Central memory CD4-positive, alpha-beta T cell (primary cell): ENCODE measurements at places on chromosomes 6 and 20.

GRCh38 chr6:36665180-36665579 is 13.3 kb upstream of the CDKN1A start:
- no peak for DNase-seq

GRCh38 chr20:22701679-22702308 is 117.4 kb upstream of the FOXA2 start:
- DNase-seq, result no peak

DNA sequence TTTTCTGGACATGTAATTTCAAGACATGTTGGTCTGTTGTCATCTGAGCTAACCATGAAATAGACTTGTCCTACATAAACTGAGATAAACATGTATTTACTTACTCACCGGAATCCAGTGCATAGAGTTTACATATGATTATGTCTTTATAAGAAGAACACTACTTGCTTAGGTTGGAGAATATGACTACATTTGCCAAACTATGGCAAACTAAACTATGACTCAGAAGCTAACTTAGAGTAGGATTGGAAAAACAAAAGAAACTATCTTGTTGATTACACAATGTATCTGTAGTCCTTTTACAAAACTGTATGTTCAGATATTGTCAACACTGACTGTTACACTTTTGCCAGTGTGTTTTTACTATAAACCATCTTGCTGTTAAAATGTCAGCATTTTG is 113.3 kb downstream of the CRYBG1 start:
- DNase-seq, result no peak

DNA sequence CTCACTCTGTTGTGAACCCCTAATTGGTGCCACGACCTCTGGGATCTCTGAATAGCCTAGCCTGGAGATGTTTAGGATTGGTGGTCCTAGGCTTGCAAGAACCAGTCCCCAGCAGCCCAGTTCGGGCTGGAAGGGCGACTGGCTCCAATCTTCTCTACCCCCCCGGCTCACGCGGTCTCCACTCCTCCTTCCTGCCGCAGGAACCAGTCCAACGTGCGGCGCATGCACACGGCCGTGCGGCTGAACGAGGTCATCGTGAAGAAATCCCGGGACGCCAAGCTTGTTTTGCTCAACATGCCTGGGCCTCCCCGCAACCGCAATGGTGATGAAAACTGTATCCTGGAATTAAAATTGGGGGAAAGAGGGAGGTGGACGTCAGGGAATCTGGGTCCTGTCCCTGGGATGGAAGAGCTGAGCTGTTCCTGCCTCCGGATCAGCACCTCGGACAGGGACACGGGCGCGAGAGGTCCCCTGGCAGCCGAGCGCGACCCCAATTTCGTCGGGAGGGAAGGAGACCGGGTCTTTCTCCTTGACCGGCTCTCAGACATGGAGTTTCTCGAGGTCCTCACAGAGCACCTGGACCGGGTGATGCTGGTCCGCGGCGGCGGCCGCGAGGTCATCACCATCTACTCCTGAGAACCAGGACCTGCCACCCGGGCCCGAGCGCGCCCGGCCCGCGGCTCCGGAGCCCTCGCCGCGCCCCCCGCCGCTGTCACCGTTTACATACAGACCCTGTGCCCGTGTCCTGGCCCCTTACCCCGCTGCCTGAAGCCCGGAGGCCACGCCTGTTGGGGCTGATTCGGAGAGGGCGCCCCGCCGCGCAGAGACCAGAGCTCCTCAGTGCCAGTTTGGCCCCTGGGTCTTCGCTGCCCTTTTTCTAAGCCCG is 28.2 kb downstream of the SLC12A5 start:
- DNase-seq, result no peak

GRCh38 chr20:11027224-11027623 is 353.4 kb upstream of the JAG1 start:
- DNase-seq, result no peak

- DNase-seq, result no peak
Measured at GRCh38 chr20:37764333-37764935, 70.6 kb downstream of the CTNNBL1 start.

GRCh38 chr6:18985061-18985460 is 597.9 kb downstream of the RNF144B start:
- DNase-seq, result no peak

- no peak for DNase-seq
Measured at GRCh38 chr20:40575851-40576250, 113.2 kb downstream of the MAFB start.

- DNase-seq, result no peak
Measured at GRCh38 chr6:143507358-143508145, 4.0 kb downstream of the FUCA2 start.

DNA sequence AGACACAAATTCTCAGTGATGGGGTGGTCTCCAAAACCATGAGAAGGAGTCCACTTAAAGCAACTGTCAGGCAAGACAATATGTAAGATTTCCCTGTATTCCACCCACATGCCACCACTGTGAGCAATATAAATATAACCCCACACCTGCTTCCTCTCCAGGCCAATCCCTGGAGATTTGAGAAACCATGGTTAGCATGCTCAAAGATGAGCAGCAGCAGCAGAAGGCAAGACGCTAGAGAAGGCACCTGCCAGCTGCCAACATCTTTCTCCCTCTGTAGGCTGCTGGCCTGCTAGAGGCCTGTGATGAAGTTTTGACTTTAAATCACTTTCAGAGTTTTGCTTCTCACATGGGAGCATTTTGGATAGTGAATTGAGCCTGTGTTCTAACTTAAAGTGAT is 7.9 kb upstream of the SOD2 start:
- no peak for DNase-seq

DNA sequence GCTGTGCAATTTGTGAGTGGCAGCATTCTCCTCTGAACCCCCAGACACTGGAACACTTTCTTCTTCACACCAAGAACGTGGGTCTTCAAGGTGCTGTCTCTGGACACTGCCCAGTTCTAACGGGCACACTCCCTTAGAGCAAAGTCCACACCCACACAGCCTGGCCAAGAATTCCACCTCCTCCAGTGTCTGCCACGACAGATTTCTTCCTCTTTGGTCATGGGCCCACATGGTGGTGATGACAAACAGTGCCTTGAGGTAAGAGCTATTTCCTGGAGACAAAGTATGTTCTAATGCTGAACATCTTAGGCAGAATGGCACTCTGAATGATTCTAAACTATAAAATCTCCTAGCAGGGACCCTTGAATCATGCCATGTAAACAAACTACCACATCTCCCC is 25.5 kb upstream of the SSTR4 start:
- no peak for DNase-seq

GRCh38 chr6:31353384-31353945 is 3.5 kb downstream of the HLA-B start:
- no peak for DNase-seq

GRCh38 chr20:9647741-9648140 is 133.4 kb downstream of the LAMP5 start:
- no peak for DNase-seq

DNA sequence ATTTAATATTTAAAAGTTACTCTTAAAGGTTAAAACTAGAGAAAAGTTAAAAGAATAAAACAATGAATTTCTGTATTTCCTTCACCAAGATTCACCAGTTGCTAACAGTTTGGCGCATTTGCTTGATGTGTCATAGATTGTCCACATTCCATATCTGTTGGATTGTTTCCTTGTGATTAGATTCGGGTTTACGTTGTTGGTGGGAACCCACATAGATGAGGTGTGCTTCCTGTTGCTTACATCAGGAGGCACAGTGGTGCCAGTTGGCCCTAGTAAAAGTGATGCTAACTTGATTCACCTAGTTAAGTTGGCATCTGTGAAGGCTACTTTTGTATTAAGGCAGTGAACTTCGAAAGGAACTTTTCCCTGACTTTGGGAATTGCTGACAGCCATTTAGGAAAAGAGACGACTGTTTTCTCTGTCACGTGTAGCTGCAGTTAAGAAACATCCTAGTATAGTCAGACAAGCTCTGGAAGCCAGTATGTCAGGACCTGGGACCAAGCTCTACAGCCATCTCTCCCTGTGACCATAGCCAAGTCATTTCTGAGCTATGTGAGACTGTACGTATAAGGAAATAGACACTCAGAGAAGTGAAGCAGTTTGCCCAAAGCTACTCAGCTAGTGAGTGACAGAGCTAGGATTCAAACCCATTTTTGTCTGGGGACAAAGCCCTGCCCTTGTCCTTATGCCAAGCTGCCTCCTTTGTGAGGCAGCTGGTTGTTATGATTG is 49.0 kb downstream of the PPARD start:
- DNase-seq, result peak; percentile 18

GRCh38 chr6:79440598-79440997 is 96.6 kb downstream of the LCA5 start:
- no peak for DNase-seq

DNA sequence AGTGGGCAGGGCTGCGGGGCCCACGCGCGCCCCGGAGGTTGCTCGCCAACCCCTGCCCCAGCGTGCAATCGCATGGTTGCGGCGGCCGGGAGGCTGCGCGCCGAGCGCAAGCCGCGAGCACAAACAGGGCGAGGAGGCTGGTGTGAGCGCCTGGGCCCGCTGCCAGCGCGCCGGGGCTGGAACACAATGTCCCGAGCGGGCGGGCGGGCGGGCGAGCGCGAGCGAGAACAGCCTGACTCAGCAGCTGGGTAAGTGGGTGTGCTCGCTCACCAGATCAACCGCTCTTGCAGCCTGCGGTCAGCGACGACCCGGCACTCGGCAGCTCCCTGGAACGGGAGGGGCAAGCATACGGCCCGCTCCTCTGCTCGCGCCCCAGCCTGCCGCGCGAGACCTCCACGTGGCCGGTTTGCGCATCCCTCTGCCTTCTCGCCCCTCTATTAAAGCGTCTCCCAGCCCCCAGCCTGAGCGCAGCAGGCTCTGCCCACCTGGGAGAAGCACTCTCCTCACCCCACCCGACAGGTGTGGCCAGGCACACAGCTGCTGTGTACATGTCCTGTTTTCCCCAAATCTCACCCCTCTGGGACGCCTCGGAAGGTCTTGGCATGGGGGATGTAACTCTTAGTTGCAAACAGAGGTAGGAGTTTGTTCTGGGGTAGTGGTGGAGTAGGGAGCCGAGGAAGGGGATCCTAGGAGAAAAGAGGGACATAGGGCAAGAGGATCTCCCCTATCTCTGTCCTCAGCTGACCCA is 8.7 kb upstream of the ARMC12 start:
- peak; percentile 90 for DNase-seq

DNA sequence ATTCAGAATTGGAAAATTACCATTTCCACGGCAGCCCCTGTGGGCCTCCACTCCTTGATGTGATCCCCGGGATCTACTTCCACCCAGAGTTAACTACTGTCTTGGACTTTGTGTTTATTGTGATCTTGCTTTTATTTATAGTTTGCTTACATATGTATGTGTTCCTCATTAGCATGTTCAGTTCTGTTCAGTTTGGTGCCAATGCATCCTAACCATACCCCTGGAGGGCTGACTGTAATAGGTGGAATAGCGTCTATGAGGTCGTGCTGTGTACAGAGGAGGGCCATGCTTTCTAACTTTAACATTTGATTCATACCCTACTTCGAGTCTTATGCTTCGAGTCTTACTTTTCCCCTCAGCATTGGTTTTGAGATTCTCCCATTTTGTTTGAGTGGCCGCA is 104.3 kb upstream of the SLC24A3 start:
- no peak for DNase-seq

GRCh38 chr6:156960525-156960924 is 183.3 kb downstream of the ARID1B start:
- DNase-seq, result no peak

GRCh38 chr6:32689531-32690501 is 23.4 kb upstream of the HLA-DQB1 start:
- DNase-seq, result no peak

DNA sequence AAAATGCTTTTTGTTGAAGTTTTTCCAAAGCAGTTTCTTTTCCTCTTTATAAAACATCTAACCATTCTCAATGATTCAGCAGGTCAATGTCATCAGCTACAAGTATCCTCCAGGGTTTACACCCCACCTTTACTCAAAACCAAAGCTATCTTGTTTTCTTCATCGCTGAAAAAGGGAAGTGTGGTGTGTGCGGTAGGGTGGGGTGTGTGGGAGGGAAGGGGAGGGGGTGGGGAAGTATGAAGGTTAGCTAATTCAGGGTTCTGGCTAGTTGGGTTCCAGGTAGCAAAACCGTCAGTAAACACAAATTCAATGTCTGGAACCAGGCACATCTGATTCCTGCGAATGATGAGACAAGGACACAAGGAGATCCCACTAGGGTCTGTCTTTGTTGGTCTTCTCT is 189.6 kb downstream of the GJA10 start:
- DNase-seq, result peak; percentile 57

GRCh38 chr20:57539889-57540288 is 14.9 kb upstream of the CTCFL start:
- no peak for DNase-seq

- DNase-seq, result no peak
Measured at GRCh38 chr6:28864326-28864923, 59.4 kb downstream of the TRIM27 start.

- no peak for DNase-seq
Measured at GRCh38 chr20:4476903-4477500, 244.7 kb upstream of the PRND start.

- peak; percentile 13 for DNase-seq
Measured at GRCh38 chr6:151723152-151723551, 84.3 kb upstream of the ESR1 start.

DNA sequence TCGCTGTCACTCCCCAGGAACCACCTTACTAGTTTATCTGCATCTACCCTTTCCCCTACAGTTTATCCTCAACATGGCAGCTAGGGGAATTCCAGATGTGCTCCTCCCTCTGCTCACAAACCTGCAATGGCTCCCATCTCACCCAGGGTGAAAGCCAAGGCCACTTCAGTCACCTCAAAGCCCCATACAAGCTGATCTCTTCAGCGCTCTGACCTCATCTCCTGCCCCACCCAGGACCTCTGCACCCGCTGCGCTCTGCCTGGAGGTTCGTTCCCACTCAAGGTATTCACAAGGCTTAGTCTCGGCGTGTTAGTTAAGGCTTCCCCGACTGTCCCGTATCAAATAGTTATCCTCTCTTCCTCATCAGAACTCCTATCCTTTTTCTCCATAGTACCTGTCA is 28.6 kb upstream of the SPDEF start:
- no peak for DNase-seq

GRCh38 chr6:30500421-30501355 is 11.4 kb downstream of the HLA-E start:
- DNase-seq, result no peak

- no peak for DNase-seq
Measured at GRCh38 chr6:157770946-157771345, 52.1 kb upstream of the SNX9 start.

DNA sequence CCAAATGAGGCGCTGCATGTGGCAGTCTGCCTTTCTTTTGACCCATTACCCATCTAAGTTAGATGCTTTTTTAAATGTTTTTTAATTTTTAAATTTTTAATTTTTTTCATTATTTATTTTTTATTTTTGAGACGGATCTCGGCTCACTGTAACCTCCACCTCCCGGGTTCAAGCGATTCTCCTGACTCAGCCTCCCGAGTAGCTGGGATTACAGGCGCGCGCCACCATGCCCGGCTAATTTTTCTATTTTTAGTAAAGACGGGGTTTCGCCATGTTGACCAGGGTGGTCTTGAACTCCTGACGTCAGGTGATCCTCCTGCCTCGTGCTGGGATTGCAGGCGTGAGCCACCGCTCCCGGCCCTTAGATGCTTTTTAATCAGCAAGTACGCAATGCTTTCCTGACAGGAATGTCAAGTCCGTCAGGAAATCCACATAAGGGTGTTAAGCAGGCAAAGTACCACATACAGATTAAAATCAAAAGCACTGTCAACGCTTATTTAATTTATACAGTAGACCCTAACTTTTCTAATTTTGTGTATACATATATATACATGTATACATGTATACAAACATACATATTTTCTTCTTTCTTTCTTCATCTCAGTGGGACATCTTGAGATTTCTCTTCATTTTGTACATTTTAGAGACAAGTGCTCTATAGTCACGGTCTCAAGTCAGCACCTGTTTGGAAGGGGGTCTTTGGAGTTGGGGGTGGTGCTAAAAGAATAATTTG is 995 bp upstream of the GSTA4 start:
- DNase-seq, result peak; percentile 38
